Transverse colon (tissue), 4 donors: ENCODE measurements at places on chromosomes 3 and 15.

DNA sequence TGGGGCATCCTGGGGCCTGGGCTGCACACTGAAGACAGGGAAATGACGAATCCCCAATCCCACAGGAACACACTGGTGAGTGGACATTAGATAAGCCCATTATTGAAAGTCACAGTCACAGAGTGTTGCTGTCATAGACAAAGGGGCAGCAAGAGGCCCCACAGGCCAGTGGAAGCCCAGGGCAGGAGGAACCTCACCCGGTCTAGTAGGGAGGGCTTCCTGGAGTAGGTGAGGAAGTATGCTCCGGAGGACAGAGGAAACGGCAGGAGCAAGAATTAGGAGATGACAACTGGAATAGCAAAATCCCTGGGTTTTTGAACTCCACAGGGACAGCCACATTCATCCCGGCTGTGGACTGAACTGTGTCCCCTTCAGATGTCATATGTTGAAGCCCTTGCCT is 101.2 kb downstream of the TPRA1 start:
- no peak for DNase-seq

DNA sequence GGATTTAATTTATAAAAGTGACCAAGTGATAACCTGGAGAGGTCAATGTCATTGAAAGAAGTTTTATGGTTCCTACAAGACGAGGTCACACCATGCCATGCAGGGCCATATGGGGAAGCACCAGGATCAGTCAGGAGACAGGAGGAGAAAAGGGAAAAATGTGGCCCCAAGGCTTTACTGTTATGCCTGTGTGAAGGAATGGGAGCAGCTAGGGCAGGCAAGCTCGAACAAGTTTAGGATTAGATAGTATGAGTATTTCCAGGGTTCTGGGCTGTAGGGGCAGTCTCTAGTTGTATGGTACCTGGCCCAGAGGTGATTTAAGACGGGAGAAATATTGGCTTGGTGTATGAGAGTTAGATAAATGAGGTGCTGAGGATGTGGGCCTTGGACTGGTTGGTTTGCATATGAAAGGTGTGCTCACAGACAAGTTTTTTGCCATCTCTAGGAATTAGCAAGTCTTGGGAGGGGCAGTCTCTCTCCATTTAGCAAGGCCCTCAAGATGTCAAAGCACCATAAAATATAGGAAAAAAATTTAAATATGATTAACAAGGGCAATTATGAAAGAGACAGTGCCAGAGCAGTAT is 36.3 kb upstream of the DCLK3 start:
- no peak for DNase-seq

DNA sequence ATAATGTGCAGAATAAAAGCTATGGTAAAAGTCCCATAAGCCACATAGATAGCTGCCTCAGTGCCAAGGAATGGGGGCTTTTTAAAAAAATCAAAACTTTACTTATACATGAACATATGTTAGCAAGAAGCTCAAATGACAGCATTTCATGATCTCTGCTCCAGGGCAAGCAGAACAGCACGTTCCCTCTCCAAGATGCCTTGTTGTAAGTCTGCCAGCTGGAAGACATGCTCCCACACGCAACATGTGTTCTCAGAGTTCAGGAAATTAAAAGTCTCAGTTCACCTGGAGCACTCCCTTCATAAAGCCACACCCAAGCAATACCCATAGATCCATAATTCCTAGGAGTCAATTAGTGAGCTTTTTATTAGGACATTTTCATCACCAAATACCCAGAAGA is 52.2 kb downstream of the ABI3BP start:
- no peak for DNase-seq

DNA sequence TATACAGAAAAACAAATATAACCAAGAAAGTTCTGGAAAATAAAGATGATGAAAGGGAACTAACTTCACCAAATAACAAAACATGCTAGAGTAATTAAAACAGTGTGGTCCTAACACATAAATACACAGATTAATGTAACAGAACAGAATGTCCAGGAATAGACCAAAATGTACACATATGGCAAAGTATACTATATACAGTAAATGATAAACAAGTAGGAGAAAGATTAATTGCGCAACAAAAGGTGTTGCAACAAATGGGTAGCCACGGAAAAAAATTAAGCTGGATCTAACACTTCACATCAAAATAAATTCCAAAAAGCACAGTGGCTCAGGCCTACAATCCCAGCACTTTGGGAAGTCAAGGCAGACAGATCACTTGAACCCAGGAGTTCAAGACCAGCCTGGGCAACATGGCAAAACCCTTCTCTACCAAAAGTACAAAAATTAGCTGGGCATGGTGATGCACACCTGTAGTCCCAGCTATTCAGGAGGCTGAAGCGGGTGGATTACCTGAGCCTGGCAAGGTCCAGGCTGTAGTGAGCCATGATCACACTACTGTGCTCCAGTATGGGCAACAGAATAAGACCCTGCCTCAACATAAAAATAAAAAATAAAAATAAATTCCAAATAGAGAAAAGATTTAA is 19.8 kb downstream of the SCAP start:
- DNase-seq = no peak

GRCh38 chr3:139937674-139938279 is 2.8 kb downstream of the CLSTN2 start:
- no peak for DNase-seq

GRCh38 chr3:10911350-10912002 is 81.1 kb upstream of the SLC6A1 start:
- no peak for DNase-seq

- no peak for DNase-seq
Measured at GRCh38 chr3:123140550-123140949, 61.2 kb upstream of the SEC22A start.

DNA sequence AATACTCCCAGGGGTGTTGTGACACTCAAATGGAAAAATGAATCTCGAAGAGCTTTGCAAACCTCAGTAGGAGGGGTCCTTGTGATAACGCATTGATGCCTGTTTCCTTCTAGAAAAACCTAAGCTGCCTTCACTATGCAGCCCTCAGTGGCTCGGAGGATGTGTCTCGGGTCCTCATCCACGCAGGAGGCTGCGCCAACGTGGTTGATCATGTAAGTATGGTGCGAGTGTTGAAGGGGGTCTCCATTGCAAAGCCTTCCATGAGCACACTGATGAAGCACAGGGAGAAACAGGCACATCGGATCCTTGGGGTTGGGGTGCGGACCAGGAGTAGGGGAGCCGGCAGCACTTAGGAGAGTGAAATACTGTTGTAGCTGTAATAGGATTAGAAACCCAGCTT is 22.3 kb downstream of the ANKDD1A start:
- DNase-seq = no peak

GRCh38 chr3:195035345-195036202 is 235.4 kb downstream of the XXYLT1 start:
- no peak for DNase-seq

DNA sequence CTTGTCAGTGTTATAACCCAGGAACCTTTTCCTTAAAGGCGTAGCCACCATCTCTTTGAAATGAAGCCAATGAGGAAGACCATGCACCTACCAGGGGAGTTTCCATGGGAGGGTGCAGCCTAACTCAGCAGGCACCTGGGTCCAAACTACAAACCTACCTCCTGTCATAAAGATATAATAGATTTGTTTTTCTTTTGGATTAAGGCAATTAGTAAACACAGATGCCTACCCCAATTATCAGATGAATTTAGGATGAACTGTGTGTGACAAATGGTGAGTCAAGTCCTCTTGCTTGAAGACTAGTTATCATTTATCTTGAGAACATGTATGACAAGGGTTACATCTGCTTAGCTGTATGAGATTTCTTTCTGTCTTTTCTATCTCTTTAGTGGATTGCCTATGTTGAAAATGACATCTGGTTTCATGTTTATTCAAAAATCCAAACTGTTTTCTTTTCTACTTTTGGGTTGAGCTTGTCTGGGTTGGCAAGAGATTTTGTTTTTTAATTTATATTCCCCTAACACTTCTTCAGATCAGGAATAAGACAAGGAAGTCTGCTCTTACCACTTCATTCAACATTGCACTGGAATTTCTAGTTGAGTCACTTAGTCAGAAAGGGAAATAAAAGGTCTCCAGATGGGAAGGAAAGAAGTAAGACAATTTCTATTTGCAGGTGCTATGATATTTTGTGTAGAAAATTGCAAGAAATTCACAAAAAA is 149.9 kb downstream of the NEK10 start:
- DNase-seq = peak; percentile 31

- DNase-seq = no peak
Measured at GRCh38 chr15:78509726-78510312, 2.4 kb downstream of the HYKK start.

GRCh38 chr15:74642348-74642733 is 26.7 kb downstream of the CLK3 start:
- DNase-seq = no peak

- no peak for DNase-seq
Measured at GRCh38 chr3:171380711-171381425, 79.3 kb downstream of the TNIK start.

DNA sequence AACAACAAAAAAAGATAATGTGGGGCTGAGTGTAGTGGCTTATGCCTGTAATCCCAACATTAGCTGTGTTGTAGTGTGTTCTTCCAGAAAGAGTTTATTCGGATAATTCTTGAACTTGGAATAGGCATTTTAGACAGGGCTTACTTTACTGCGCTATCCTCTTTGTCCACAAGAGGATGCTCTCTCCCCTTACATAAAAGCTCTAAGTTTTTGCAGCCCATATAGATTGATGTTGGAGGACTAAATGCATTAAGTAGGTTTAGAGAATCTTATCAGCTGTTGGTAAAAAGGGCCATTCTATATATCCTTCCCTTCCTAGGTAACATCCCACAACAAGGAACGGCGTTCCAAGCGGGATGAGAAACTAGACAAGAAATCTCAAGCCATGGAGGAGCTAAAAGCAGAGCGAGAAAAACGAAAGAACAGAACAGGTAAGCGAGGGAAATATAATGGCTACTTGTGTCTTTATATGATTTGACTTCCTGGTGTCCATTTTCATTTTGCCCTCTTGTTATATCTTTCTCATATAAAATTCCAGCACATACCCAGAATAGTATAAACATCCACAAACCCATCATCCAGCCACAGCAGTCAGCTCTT is 27.8 kb upstream of the ITPKA start:
- DNase-seq = no peak

DNA sequence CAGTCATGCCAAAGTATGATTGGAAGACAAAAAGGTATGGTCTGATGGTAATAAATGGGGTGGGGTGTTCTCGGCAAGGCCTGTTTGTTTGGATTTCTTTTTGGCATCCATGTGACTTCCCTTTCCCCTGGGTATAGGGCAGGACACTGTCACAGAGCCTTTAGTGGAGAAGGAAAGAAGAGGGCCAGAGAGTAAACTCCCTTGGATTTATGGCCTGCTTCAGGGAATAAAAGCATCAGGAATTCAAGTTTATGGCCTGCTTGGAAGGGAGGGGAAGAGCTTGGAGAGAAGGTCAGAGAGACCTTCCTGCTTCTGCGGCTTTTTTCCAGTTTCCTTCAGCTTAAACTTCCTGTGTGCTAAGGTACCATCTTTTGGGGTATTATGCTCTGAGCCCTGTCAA is 179.4 kb upstream of the ADAMTS9 start:
- DNase-seq = peak; percentile 19

DNA sequence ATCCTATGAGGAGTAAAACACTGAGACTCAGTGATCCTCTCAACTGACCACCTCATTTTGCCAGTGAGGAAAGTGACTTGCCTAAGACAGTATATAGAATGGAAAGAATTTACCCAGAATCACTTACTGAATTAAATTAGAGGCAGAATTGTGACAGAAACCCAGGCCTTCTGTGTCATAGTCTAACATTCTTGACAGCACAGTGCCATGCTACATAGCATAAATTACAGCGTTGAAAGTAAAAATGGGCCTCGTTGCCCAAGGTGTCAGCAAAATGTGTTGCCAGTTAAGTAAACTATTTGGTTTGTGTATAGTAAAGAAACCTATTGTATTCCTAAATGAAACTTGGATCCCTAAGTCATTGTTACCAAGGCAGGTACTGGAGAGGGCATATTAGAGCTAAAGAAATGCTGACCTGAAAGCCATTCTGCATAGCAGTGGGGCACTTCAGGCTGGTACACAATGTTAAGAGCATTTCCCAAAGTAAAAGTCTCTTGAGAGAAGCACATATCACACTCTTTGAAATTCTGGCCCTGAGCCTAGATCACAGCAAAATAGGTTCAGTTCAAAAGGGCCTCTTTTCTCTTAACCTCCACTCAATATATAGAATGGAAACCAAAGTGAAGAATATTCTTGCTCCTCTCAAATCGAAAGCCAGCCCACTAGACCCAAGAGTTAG is 53.8 kb downstream of the HMG20A start:
- DNase-seq = no peak

- DNase-seq = no peak
Measured at GRCh38 chr15:48928877-48929538, 34.7 kb downstream of the SHC4 start.

DNA sequence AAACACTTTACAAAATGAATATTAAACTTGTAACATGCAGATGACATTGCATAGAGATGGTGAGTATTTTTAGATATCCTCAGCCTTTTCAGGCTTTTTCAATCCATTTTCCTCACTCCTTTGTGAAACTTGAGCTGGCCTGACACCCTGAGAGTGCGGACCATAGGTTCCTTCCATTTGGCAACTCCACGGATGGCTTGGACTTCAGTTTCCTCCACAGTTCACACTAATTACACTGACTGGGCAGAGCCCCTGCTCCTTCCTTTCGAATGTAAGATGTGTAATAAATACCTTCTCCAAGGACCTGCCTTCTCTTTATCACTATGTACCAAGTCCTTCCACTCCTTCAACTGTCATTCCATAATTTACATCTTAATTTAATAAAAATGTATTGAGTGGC is 141.7 kb upstream of the LRIG1 start:
- no peak for DNase-seq

- no peak for DNase-seq
Measured at GRCh38 chr3:134892326-134892725, 97.3 kb downstream of the EPHB1 start.

- no peak for DNase-seq
Measured at GRCh38 chr3:161838021-161838420, 341.4 kb downstream of the OTOL1 start.

DNA sequence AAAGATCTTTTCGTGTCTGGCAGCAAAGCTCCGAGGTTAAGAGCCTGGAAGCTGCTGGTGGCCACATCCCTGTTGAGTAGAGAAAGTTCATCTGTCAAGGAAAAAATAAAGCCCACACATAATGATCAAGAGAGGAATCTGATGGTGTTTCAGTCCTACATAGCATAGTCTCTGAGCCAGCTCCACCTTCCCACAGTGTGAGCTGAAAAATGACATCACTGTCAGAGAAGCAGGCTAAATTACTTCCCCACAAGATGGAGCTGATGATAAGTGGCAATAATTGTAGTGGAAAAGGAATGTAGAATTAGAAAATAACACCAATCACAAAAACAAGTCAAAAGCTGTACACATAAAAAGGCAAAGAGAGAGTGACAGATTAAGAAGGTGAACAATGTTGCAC is 84.5 kb downstream of the AQP9 start:
- DNase-seq = no peak

GRCh38 chr3:184368586-184369183 is 7.2 kb downstream of the POLR2H start:
- DNase-seq = no peak

GRCh38 chr3:31184261-31185061 is 290.0 kb upstream of the GADL1 start:
- no peak for DNase-seq

- no peak for DNase-seq
Measured at GRCh38 chr3:154701055-154701454, 271.1 kb upstream of the GPR149 start.
